Activated CD4-positive, alpha-beta T cell treated with anti-CD3 and anti-CD28 coated beads, Interleukin-2, amount 10 ng/mL, durations not matched to agents 24 days and 14 days (primary cell): ENCODE measurements at places on chromosomes 3 and 15. TPM values are rescaled to one million over a fixed set of nuclear protein-coding genes. Genes with fewer than 3 reads are reported as not detected.

GRCh38 chr3:8492744-8493511 lies 8.7 kb upstream of the LMCD1 start:
- no peak for DNase-seq

DNA sequence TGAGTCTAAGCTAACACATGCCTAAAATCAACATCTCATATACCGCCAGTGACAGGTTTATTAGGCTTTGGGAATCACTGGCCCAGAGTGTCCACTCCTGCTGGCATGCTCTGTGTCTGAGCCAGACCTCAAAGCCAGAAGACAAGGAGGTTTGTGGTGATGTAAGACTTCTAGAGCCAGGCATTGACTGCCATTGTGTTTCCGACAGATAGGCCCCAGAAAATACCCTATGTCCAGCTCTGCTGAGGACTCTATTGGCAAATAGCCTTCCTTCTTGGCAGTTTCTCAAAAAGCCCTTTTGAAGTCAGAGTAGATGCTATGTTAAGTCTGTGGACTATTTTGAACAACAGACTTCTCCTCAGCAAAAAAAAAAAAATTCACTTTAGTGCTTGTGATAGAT lies 181.9 kb upstream of the UBE2E1 start:
- DNase-seq: no peak

DNA sequence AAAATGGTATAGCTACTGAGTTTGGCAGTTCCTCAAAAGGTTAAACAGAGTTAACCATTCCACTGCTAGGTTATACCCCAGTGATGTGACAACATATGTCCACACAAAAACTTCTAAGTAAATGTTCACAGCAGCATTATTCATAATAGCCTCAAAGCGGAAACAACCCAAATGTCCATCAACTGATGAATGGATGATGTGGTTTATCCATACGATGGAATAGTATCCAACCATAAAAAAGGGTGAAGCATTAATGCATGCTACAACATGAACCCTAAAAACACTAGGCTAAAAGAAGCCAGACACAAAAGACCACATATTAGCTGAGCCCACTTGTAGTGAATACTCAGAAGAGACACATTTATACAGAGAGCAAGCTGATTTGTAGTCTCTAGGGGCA lies 9.0 kb downstream of the XXYLT1 start:
- no peak for DNase-seq

DNA sequence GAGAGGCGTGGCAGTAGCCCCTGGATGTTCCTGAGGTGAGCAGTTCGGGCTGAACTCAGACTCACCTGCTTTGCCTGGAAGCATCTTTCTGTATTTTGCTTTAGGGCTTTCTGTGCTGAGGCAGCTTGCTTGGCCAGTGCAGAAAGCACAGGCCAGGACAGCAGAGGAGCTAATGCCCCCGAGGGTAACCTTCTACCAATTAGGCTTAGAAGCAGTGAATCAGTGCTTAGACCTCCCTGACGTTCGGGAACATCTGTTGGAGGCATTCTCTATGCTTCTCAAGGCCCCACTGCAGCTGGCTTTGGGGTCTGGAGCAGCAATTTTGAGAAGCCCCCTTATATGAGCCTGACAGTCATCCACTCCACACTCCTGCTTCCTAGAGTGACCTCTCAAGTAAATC lies 350.7 kb upstream of the PROK2 start:
- DNase-seq: no peak

The UBR1 gene
- total RNA-seq: 31.6 and 34.3 TPM in 2 replicates

The NOP10 gene
- 238 and 250 TPM in 2 replicates for total RNA-seq

The HESX1 gene
- total RNA-seq: 0.24 and 0.63 TPM in 2 replicates

The COLQ gene
- total RNA-seq: 1.7 TPM in 2 replicates
